A172 (cell line): ENCODE measurements at places on chromosomes 13 and 19. TPM values are rescaled to one million over a fixed set of nuclear protein-coding genes. Genes with fewer than 3 reads are reported as not detected.

GRCh38 chr13:24679686-24680085 lies 522 bp upstream of the ATP12A start:
- DNase-seq: no peak

DNA sequence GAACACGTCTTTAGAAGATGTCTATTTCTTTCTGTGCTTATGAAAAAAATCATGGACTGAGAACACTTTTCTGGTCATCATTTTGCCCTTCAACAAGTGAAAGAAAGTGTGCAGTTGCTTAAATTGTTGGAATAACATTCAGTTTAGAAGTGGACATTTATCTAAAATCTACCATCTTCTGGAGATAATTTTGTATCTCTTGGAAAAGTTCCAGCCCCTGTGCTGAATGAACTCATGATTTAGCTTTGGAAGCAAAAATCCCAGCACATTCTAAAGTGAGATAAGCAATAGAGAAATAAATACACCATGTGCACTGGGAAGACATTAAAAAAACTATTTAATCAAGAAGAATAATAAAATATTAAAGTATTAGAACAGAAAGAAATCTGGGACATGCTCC lies 1420.8 kb upstream of the SLC10A2 start:
- peak; percentile 19 for DNase-seq

GRCh38 chr13:101423872-101424271 lies 7.6 kb upstream of the NALCN start:
- no peak for DNase-seq

GRCh38 chr13:26695360-26695705 lies 65.3 kb downstream of the GPR12 start:
- DNase-seq: no peak

DNA sequence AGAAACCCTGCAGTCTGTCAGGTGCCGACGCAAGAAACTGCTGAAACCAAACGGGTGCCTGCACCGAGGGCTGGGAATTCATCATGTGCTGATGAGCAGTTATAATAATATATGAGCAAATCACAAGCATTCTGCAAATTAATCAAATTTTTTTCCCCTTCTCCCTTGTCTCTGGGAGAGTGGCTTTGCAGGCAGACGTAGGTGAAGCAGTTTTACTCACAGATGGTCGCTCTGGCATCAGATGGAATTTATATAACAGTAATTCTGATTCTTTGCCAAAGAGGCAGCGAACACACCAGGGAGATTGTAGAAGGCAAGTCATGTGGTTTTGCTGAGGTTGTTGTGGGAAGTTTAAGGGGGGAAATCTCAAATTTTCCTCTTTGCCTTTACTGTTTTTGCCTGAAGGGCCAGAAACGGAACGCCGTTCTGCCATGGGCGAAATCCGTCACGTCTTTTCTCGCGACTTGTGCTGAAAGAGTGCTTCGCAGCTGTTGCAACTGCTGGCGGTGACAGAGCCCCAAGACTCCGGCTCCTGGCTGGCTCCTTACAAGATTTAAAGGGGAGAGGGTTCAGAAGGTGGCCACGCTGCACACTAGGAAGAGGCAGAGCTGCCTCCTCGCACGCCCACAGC lies 320.1 kb downstream of the ZNF536 start:
- DNase-seq: no peak

GRCh38 chr19:18501832-18502231 lies 20.0 kb downstream of the ELL start:
- DNase-seq: no peak

GRCh38 chr19:6768236-6768785 lies 1.1 kb upstream of the SH2D3A start:
- DNase-seq: no peak

- DNase-seq: no peak
Observed at GRCh38 chr19:33689868-33690267, 68.1 kb downstream of the CHST8 start.

- DNase-seq: no peak
Observed at GRCh38 chr13:79799059-79799867, 318.3 kb downstream of the NDFIP2 start.

DNA sequence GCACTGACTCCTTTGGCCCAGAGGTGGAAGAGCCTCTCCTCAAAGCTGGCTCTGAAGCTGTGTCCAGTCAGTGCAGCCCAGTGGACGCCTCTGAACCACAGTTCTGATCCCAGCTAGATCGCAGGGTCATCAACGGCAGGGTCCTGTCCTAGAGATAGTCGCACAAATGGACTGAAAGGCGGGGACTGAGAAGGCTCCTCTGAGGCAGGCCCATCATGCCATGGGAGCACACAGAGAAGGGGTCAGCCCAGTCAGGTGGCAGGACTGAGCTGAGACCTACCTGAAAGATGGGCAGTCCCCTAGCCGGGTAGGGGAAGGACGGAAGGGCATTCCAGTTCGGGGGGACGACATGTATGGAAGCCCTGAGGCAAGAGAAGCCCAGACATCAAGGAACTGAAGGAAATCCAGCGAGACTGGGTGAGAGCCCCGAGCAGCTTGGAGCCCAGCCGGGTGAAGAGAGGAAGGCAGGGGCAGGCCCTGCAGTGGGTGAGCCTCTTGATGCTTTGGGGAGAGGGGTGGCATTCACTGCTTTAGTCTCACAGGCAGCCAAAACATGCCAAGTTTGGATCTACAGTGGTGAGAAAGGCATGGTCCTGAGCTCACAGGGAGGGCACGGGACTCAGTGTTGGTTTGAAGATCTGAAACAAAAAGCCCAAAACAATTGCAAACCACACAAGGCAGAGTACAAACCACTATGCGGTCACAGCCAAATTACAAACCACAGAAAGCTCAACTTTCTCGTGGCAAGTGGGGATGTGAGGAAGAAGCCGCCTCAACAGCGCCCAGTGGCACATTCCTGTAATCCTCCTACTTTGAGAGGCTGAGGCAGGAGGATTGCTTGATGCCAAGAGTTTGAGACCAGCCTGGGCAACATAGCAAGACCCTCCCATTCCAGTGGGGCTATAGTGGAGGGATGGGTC lies 10.0 kb downstream of the CALM3 start:
- DNase-seq: no peak

DNA sequence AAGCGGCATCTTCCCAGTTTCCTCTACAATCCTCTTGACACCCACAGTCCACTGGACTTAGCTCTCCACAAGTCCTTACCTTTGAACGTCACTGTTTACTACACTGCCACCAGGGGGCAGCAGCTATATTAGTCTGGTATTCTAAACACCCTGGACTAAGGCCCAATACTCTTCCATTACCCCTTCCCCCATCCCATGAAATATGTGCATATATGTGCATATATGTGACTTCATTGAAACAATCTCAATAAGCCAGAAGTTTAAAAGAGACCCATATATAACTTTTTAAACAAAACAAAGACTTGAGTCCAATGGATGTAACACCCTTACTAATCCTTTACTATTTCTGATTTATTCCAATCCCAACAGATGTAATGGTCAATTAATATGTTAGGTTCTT lies 15.5 kb downstream of the GGACT start:
- DNase-seq: peak; percentile 81

DNA sequence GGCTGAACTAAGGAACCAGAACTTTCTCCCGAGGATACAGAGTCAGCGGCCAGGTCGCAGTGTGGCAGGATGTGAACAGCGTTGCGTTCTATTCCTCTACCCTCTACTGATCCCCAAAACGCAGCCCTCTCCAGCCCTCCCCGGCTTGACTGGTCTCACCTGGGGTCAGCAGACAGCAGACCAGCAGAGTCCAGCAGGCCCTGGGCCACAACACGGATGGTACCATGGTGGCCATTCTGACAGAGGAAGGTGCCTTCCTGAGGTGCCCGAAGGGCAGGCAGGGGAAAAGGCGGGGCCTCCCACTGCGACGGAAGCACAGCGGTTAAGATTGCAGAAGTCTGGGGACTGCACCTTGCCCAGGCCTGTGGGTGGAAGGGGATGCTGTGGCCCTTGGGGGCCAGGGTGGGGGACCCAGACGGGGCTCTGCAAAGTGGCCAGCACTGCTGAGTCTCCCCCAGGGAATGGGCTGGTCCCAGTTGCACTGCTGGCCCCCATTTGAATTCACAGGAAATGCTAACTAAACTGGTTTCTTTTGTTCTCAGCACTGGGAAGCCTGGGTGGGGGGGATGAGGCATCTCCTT lies at the start of gene ICAM3:
ICAM3 (minus strand) TSS at position 245 of the 581 bp plus-strand sequence; CDS start at position 235, 10 bp downstream.
- no peak for DNase-seq

DNA sequence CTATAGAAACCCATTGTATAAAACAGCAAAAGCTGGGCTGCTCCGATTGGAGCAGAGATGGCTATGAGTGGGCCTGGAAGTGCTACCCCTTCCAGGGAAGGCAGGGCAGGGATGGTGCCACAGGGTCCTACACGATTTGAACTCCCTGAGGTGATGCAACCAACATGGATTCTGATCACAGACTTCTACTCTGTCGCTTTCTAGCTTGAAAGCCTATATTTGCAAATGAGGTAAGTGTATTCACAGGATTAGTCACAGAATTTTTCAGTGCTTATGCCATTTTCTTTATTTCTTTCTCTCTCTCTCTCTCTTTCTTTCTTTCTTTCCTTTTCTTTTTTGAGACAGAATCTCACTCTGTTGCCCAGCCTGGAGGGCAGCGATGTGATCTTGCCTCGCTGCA lies 179.0 kb downstream of the SPRY2 start:
- no peak for DNase-seq

- no peak for DNase-seq
Observed at GRCh38 chr13:22320991-22321390, 650.1 kb downstream of the FGF9 start.

The GIPC3 gene
- total RNA-seq: 0.07 TPM in 1 of 2 replicates, not detected in the other

The ZNF442 gene
- total RNA-seq: 1.9 and 2.4 TPM in 2 replicates

The NLRP7 gene
- total RNA-seq: not detected in 2 replicates

The C5AR2 gene
- total RNA-seq: 0.55 TPM in 1 of 2 replicates, not detected in the other

The DIAPH3 gene
- 25.6 and 27.1 TPM in 2 replicates for total RNA-seq

The COMP gene
- not detected in 2 replicates for total RNA-seq
